ENCODE measurements at places on chromosomes 11 and 22.

DNA sequence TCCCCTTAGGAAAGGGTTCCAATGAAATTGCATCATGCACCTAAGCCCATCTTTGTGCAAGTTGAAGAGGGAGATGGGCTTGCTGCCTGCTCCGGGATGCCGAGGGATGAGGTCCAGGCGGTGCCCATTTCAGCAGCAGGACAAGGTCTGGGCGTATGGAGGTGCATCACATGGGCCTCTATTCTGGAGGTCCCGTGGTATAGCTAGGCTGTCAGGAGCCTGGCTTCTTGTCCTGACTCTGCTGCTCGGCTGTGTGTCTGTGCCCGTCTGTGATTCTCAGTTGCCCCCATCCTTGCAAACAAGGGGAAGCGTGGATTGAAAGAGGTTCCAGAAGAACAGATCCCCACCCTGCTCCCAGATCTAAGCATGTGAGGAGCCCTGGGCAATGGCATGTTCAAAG is 130.0 kb downstream of the OSBP2 start:
- DNase-seq, result no peak

GRCh38 chr11:117273550-117274289 is 17.4 kb upstream of the BACE1-AS start:
- DNase-seq, result no peak

- DNase-seq, result no peak
These were observed 866.6 kb downstream of the BRD1 start for GRCh38 chr22:48960980-48961660.

DNA sequence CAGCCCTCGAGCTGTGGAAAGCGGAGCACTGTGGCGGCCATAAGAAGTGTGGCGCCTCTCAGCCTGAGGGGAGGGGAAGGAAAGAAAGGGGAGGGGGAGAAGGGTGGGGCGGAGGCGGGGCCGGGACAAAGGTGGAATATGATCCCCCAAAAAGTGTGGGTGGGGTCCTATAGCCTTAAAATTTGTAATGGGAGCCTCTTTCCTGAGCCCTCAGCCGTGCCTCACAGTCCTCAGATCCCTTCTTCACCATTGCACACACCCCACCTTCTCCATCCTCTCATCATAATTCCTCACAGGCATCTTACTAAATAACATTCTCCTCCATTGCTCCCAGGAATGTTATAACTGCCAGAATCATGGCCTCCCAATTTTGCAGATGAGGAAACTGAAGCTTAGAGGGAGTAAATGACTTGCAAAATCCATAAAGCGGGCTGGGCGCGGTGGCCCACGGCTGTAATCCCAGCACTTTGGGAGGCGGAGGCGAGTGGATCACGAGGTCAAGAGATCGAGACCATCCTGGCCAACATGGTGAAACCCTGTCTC is 600 bp upstream of the RAB6A start:
- DNase-seq, result no peak

- DNase-seq, result no peak
These were observed 16.6 kb upstream of the ARHGAP20 start for GRCh38 chr11:110728883-110729282.

DNA sequence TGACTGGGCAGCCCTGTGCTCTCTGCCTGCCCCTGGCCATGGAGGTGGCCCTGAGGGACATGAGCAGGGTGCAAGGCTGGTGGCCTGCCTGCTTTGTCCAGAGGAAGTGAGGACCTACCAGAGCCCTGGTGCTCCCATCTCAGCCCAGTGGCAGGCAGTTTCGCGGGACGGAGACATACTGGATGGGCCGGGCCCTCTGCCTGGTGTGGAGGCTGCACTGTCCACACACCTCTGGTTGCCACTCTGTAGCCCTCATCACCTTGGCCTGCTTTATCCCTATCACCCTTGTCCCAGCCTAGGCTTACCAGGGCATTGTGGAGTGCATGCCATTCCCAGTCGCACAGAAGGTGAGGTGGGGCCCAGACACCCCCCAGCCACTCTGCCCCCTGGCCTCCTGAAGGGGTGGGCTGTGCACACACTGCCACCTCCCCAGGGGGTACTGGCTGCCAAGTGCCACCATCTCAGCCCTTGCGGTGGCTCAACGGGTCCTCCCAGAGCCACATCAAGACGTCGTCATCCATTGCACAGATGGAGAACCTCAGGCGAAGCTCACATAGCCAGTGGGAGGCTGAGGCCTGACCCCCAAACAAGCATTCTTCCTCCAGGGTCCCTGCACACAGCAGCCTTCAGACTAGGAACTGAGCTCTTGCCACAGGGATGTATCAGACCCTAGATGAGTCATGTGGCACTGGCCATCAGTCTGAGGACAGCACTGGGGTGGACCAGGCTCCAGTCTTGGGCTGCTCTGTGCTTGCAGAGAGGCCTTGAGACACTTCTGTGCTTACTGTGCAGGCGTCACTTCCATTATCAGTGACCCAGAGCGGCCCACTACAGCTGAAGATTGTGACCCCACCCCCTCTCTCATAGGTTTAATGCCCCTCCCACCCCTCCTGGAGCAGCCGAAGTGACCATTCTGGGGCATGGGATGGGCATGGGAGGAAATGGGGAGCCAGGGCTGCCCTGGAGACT is 176.1 kb downstream of the IGLL1 start:
- no peak for DNase-seq

DNA sequence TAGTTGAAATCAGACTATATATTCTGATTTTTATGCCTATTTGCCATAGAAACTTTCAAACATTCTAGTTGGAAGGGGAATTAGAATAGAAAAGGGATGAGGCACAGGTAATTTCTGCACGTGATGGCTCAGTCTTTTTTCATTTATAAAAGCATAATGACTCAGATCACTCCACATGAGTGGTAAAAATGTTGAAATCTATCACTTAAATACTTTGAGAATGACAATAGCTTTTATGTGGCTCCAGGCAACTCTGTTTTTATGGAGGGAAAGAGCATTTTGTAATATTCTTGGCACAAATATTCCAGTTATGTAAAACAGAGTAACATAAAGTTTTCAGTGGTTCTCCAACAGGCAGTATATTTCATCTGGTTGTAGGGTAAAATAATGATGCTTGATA is 5.9 kb upstream of the MMP3 start:
- no peak for DNase-seq

- no peak for DNase-seq
These were observed 255.2 kb downstream of the MN1 start for GRCh38 chr22:27546157-27546935.

DNA sequence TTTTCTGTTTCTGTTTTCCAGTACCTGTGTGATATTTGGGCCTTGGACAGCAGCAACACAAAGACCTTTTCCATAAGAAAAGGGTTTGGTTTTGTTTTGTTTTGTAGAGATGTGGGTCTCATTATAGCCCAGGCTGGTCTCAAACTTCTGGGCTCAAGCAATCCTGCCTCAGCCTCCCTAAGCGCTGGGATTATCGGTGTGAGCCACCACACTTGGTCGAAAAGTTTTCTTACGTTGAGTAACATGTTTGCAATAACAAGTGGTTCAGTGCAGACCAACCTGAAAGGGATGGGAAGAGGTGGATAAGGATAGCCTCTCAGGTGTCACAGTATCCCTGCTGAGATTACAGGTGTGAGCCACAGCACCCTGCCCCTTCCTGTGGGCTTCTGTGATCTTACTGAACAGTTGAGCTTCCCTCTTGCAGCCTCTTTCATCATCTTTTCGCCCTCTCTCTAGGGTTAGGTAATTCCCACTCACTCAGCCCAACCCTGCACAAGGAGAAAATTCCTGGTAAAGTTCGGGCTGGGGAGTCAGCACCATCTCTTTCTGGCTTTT is 3.5 kb upstream of the MRPL48 start:
- no peak for DNase-seq

- no peak for DNase-seq
These were observed 77.5 kb upstream of the ALX4 start for GRCh38 chr11:44387415-44387814.

- no peak for DNase-seq
These were observed 3.4 kb downstream of the APOA1 start for GRCh38 chr11:116833816-116834534.

DNA sequence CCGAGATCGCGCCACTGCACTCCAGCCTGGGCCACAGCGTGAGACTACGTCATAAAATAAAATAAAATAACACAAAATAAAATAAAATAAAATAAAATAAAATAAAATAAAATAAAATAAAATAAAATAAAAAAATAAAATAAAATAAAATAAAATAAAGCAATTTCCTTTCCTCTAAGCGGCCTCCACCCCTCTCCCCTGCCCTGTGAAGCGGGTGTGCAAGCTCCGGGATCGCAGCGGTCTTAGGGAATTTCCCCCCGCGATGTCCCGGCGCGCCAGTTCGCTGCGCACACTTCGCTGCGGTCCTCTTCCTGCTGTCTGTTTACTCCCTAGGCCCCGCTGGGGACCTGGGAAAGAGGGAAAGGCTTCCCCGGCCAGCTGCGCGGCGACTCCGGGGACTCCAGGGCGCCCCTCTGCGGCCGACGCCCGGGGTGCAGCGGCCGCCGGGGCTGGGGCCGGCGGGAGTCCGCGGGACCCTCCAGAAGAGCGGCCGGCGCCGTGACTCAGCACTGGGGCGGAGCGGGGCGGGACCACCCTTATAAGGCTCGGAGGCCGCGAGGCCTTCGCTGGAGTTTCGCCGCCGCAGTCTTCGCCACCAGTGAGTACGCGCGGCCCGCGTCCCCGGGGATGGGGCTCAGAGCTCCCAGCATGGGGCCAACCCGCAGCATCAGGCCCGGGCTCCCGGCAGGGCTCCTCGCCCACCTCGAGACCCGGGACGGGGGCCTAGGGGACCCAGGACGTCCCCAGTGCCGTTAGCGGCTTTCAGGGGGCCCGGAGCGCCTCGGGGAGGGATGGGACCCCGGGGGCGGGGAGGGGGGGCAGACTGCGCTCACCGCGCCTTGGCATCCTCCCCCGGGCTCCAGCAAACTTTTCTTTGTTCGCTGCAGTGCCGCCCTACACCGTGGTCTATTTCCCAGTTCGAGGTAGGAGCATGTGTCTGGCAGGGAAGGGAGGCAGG is at the start of gene GSTP1:
Gene GSTP1 (plus strand): TSS at position 566 of the 958 bp plus-strand sequence. CDS start 32 bp downstream, at position 598.
- DNase-seq, result peak; percentile 91

DNA sequence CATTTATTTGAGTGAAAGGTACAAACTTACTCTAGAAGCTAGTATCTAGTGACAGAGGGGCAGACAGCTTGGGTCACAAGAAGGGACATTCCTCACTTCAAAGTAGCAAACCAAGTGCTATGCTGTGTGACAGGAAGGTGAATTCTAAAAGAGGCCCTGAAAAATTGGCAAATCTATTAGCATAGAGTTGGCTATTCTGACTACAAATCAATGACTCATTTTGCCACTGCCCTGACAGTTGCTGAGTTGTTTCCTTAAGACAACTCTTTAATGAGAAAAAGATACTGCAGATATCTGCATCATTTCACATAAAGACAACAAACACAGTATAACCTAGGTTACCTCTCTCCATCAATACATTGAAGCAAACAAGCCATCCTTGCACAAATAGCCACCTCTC is 524.0 kb upstream of the LRRC4C start:
- DNase-seq, result no peak

GRCh38 chr11:17805873-17806272 is 71.3 kb downstream of the KCNC1 start:
- no peak for DNase-seq
